ENCODE measurements at places on chromosomes 12 and 14.

DNA sequence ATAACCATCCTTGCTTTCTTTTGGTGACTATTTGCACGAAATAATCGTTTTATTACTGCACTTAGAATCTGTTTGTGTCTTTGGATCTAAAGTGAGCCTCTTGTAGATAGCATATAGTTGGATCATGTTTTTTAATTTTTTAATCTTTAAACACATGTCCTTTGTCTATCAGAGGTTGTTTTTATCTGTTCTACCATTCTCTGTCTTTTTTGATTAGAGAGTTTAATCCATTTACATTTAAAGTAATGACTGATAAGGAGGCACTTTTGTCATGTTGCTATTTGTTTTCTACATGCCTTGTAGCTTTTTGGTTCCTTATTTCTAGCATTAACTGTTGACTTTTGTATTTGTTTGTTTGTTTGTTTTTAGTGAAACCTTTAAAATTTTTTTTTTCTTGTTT is 506.2 kb upstream of the RGS6 start:
- DNase-seq, result no peak

- DNase-seq, result no peak
Measured at GRCh38 chr12:124631681-124632256, 64.4 kb upstream of the NCOR2 start.

DNA sequence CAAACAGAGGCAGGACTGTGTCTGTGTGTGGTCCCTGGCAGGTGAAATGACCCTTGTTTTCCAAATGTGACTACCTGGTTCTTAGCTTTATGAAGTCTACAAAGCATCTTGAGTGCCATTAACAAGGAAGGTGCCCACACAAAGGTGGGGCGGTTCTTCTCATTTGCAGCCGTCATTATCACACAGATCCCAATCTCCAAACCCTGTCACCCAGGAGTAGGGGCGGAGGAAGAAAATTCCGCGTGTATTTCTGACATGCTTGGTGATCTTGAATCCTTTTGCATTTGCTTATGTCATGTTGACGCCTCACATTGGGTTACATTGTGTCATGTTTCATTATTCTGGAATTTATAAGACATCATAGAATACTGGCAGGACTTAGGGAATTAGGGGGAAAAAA is 277.3 kb downstream of the VRK1 start:
- no peak for DNase-seq

GRCh38 chr14:37241198-37241597 is 43.5 kb downstream of the MIPOL1 start:
- no peak for DNase-seq

DNA sequence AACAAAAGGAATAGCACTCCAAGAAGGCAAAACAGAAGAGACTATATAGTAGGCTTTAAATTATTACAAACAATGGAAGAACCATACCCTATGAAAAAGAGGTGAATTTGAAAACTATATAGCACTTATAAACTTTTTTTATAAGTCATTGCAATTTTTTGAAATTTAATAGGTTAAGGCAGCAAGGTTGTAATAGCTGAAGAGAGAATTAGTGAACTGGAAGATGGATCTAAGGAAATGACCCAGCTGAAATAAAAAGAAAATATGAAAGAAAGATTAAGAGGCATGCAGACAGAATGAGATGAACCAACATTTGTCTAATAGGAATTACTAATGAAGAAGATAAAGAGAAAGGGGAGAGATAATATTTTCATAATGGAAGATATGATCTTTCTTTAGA is 9.8 kb downstream of the TESC start:
- DNase-seq, result no peak

DNA sequence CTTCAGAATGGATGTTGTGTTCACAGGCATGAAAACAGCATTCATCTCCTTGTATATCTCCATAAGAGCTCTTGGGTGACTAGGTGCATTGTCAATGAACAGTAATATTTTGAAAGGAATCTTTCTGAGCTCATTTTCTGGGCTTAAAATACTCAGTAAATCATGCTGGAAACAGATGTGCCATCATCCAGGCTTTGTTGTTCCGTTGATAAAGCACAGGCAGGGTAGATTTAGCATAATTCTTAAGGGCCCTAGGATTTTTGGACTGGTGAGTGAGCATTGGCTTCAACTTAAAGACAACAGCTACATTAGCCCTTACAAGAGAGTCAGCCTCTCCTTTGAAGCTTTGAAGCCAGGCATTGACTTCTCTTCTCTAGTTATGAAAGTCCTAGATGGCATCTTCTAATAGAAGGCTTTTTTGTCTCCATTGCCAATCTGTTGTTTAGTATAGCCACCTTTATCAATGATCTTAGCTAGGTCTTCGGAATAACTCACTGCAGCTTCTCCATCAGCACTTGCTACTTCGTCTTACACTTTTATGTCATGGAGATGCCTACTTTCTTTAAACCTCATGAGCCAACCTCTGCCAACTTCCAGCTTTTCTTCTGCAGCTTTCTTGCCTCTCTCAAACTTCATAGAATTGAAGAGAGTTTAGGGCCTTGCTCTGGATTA is 79.6 kb upstream of the PSMA6 start:
- no peak for DNase-seq

- no peak for DNase-seq
Measured at GRCh38 chr12:67456431-67456901, 187.3 kb downstream of the CAND1 start.

- no peak for DNase-seq
Measured at GRCh38 chr14:68884031-68885030, 91.5 kb upstream of the ZFP36L1 start.

GRCh38 chr14:105285174-105285573 is 15.6 kb downstream of the BRF1 start:
- no peak for DNase-seq

- no peak for DNase-seq
Measured at GRCh38 chr12:122928404-122929147, 32.7 kb upstream of the VPS37B start.

DNA sequence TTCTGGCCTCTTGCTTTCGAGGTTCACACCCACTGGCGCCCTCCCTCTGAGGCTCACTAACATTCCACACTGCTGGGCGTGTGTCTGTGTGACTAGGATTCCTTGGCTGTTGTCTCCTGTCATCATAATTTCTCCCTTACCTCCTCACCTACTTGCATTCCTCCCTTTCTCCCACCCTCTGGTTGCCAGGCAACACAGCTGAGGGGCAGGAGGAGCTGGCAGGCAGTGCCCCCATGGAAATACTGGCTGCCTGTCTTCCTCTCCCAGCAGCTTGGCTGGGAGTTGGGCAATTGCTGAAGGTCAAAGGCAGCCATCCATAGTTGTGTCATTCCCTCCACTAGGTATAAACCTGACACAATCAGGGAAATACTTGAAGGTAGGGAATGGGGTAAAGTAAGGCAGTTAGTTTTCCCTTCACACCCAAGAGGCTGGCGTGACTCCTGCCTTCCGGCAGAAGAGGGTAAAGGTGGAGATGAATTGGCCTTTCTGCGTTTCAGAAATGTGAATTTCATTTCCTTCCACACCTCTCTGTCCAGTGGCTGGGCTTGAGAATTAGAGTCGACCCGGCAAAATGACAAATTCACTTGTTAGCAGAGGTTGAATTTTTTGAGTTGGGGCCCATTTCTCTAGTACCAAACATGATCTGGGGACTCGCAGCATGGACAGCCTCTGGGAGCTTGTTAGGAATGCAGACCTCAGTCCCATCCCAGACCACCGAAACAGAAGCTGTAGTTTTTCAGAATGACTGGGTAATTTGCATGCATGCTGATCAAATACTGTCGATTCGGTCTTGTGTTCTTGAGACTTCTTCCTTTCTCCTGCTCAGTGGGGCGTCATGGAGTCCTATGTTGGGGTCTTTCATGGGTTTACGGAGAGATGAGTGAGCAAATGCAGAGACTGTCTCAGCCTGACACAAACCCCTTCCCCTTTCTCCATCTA is 24.3 kb upstream of the EMP1 start:
- no peak for DNase-seq

DNA sequence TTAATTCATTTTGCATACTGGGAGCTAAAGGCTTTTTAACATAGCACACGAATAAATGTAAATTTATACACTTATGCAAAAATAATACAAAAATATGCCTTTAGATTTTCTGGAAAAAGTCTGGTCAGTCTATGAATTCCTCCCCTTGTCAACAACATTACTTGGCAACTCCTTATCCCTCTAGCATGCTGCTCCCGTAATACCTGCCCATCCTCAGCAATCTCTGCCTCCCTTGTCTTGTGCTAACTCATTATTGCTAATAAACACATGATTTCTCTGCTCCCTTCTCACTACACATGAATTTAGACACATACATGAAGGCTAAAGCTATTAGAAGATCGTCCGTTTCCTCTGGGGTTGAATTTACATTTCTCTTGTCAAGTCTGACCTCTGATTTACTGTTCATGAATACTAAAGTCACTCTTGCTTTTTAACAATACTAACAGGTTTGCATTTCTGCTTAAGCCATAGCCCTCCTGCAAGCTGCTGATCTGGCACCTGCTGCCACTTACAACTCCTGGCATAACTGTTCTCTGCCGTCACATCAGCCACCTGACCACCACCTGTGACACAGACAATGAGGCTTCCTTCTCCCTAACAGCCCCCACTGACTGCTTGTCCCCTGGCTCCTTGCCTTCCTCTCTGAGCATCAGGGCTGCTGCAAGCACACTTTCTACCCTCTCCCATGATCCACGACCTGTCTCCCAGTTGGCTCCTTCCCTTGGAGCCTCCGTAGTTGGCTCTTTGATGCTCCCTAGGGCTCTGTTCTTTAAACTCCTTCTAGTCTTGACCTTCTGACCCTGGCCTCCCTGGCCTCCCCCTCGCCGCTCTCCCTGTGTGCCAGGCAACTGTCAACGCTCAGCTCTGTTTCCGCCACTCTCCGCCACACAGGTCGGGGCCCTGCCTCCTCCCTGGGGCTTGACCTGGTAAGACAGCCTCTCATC is 177.6 kb downstream of the CALM1 start:
- DNase-seq, result no peak

DNA sequence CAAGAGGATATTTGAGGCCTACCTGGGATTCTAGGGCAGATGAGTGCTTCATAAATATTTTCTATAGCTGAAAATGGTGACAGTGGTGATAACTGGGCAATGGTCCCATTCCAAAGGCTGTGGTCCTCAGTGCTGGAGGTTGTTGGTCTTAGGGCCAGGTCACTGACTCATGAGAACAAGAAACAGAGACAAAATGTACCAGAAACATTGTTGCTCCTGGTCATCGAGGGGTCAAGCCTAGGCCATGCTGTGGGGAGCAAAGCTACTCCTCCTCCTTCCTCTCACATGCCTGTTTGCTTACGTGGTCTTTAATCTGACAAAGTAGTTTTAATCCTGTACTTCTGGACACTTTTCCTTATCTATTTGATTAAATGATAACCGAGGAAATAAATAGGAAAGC is 33.8 kb downstream of the ERG28 start:
- DNase-seq, result no peak

DNA sequence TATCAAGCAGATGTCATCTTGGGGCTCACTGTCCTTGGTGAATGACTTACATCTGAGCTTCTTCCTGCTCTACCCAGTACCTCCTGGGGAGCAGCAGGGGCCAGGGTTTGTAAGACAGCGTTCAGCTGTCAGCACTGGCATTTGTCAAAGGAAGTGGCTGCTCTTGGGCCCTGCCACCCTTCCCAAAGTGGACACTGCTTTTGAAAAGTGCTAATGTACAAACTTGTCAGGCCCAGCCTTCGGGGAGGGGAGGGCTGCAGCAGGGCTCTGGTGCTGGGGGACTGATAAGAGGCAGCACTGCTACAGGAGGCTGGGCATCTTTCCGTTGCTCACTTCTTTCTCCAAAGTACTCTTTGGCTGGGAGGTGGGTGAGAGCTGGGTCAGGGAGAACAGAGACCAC is 59.8 kb upstream of the RBM19 start:
- no peak for DNase-seq

Data from B cell (primary cell).